Bone marrow (tissue), 2 donors: ENCODE measurements at places on chromosomes 3 and 15.
A peak's percentile ranks its signal among the peaks of the same experiment; 100 is the strongest.

- no peak for DNase-seq
Measured at GRCh38 chr3:168558728-168559411, 463.1 kb upstream of the GOLIM4 start.

DNA sequence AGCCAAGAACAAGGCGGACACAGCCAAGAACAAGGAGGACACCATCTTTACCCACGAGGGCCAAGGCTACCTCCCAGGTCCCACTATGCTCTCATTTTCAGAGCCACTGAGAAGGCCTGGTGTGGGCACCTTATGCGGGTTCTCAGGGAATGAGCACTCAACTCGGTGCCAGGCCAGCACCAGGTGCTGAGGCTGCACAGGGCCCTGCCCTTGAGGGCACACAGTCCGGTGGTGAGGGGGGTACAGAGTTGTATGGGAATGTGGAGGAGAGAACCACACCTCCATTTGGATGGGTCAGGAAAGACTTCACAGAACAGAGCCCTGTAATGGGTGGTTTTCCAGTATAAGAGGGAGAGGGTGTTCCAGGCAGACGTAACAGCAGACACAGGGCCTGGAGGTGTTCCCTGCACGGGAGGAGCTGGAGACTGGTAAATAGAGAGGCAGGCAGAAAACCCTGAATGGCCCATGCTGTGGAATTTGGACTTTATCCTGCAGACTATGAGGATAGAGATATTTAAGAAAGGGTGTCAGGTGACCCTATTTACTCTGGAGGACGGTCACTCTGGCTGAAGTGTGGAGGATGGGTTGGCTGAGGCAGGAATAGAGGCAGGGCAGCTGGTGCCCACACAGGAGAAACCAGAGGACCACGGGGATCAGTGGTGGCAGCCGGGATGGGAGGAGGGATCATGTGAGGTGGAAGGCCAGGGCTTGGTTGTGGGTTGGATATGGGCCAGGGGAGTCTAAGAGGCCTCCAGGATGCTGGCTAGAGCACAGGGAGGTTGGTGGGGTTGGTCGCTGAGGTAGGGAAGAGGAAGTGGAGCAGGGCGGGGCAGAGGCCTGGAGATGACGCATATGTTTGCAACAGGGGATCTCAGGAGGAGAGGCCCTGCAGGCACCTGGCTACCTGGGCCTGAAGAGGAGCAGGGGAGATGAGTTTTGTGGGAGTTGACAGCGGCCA is 34.6 kb downstream of the CRABP1 start:
- DNase-seq, result peak; percentile 16

GRCh38 chr3:70245746-70246525 is 66.5 kb downstream of the MDFIC2 start:
- no peak for DNase-seq

- no peak for DNase-seq
Measured at GRCh38 chr15:63634154-63634553, 37.0 kb downstream of the FBXL22 start.
